ENCODE measurements at places on chromosomes 13 and 19.

GRCh38 chr13:73808318-73808717 lies 325.9 kb downstream of the KLF12 start:
- DNase-seq = no peak

DNA sequence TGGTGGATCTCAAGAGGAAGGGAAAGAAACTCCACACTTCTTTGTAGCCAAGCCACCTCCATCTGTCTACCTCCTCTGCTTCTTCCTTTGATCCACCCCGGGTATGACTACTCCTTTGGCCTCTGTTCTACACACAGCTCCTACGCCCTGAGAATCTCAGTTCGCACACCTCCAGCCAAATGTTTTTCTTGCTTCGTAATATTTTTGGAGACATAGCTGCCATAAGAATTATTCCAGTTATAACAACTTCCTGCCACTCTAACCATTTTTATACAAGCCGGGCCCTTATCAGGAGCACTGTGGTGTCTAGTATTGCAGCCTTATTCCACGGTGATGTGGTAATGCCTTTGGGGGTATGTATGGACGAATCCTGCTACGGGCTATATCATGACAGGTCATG lies 126.7 kb downstream of the STARD13 start:
- DNase-seq = no peak

- DNase-seq = peak; percentile 76
Observed at GRCh38 chr19:18340190-18340989, at the start of gene PGPEP1. Gene PGPEP1, plus strand, starts transcription at chr19:18340598. Its CDS starts 84 bp downstream, at chr19:18340682.

- no peak for DNase-seq
Observed at GRCh38 chr19:32233885-32234284, 111.5 kb upstream of the ZNF507 start.

DNA sequence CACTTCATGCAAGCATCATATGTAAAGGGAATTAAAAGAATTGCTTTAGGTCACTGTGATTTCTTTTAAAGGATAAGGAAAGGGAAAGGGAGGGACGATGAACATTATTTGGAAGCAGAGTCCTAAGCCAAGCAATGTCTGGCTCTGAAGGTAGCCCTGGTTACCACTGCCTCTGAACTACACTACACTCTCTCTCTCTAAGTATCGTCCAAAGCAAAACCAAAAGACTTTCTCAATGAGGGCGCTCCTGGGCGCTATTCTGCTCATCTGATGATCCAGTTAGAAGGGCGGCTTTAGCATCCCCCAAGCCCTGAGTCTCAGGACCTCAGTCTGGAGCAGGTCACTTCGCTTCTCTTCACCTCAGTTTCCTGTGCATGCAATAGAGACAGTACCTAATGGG lies 26.2 kb downstream of the FOXO1 start:
- DNase-seq = no peak

DNA sequence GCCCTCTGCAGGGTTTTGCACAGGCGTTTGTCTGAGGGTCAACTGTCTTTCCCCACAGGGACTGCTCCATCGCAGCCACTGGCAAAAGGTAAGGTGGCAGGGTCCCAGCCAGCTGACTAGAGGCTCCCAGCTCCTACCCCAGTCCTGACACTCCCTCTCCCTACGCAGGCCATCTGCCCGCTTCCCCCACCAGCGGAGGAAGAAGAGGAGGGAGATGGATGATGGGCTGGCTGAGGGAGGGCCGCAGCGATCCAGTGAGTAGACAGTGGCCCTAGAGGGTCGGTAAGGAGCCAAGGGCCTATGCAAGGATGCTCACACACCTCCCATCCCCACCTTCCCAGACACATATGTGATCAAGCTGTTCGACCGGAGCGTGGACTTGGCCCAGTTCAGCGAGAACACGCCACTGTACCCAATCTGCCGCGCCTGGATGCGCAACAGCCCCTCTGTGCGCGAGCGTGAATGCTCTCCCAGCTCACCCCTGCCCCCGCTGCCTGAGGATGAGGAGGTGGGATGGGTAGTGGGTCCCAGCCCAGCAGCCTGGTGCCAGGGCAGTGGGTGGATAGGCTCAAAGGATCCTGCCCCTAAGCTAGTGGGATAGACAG lies 4.0 kb downstream of the HSPB6 start:
- no peak for DNase-seq

DNA sequence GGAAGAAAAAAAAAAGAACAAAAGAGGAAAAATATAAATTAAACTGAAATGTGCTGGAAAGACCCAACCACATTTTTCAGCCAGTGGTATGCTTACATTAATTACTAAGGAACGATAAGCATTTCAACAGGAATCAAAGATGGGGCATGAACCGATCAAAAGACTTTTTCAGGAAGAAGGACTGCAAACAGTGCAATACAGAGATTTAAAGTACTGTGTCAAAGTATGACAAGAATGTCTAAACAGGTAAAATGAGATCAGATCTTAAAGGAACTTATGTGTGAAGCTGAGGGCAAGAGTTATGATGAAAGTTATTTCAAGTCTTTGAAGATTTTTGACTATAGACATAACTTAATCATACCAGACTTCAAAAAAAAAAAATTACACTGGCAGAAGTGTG lies 1761.8 kb downstream of the SLITRK5 start:
- DNase-seq = no peak

- DNase-seq = no peak
Observed at GRCh38 chr13:91158017-91158395, 189.5 kb upstream of the MIR17HG start.

- DNase-seq = no peak
Observed at GRCh38 chr19:36008336-36008978, at the start of gene SYNE4. Gene SYNE4, minus strand, starts transcription at chr19:36008813. Its CDS starts 132 bp downstream, at chr19:36008681.

- no peak for DNase-seq
Observed at GRCh38 chr13:28140433-28141125, 2.2 kb downstream of the PAN3 start.

GRCh38 chr13:37648609-37649008 lies 50.0 kb upstream of the POSTN start:
- DNase-seq = no peak

DNA sequence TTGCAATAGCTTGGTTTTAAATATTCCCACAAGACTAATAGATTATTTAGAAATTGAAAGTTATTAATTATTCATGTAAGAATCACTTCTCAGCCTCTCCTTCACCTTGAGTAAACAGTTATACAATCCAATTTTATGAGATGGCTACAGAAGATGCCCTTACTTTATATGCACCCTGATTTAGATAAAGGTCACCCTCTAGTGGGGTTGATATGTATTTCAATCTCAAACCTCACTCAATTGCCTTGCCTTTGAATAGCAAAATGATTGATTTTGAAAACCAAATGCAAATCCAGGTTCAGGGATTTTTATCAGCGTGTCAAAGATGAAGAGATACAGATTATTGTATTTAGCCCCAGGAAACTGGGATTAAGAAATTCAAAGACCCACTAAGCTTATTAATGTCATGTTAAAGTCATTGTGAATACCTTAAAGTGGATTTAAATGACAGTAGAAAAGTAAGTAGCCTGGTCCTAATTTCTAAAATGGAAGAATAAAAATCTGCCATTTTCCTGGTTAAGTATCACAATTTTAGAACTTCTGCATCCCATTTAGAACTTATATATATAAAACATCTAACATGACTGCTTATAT lies 305.1 kb downstream of the ITGBL1 start:
- no peak for DNase-seq

DNA sequence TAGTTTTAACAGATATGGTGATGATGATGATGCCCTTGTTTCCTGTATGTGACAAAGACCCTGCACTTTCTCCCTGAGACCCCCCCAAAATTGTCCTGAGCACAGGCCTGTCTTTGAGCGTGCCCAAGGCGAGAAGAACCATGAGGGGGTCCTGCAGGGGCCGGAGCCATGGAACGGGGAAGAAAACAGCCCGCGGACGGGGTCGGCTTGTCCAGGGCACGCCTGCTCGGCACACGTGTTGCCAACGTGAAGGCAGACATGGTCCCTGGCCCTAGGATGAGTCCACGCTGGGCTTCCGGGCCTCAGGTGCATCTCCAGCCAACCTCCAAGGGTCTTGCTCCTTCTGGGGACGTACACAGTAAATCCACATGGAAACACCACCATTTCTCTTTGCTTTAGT lies 90.8 kb downstream of the SLC7A1 start:
- no peak for DNase-seq

- no peak for DNase-seq
Observed at GRCh38 chr19:2213799-2214198, 22.3 kb downstream of the PLEKHJ1 start.

- no peak for DNase-seq
Observed at GRCh38 chr19:29967623-29968022, 25.6 kb downstream of the URI1 start.

GRCh38 chr13:78460176-78460575 lies 143.2 kb downstream of the POU4F1 start:
- no peak for DNase-seq

All from activated CD4-positive, alpha-beta memory T cell treated with anti-CD3 and anti-CD28 coated beads for 36 hours (primary cell).